ENCODE measurements at places on chromosomes 16 and 17.

DNA sequence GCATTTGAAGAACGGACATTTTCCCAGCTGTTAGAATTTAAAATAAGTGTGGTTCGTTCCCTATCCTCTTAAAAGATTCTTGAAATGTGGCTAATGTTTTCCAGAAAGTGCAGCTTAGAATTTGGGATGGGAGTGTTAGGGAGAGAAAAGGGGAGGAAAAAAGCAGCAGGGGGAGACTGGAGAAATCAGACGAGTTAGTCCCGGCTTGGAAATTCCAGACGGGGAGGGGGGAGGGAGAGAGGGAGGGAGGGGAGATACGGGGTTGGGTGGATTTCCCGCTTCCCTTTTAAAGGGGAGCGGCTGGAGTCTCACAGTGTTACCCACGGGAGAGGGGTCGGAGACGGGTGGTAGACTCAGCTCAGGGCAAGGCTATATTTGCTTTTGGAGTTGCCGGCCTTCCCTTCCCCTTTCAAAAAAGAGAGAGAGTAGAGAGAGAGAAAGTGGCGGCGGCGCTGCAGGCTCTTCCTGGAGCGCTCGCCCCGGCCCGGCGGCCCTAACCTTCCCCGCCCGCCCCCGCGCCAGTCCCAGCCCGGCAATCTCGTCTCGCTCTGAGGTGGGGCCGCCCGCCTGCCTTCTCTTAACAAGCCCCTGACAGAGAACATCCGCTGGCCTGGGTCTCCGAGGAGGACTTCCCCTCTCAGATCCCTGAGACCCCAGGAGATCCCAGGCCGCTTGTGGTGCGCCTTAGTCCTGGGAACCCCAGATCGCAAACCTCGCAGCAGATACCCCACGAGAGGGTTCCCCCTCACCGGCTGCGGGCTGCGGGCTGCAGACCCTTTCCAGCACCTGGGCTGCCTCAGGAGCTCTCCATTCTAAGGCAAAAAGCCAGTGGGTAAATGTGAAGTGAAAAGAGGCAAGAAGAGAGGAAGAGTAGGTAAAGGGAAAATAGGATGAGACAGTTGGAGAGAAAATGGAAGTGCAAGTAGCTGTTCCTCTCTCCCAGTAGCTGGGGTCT is 6.6 kb downstream of the IGF2BP1 start:
- DNase-seq = peak; percentile 59

DNA sequence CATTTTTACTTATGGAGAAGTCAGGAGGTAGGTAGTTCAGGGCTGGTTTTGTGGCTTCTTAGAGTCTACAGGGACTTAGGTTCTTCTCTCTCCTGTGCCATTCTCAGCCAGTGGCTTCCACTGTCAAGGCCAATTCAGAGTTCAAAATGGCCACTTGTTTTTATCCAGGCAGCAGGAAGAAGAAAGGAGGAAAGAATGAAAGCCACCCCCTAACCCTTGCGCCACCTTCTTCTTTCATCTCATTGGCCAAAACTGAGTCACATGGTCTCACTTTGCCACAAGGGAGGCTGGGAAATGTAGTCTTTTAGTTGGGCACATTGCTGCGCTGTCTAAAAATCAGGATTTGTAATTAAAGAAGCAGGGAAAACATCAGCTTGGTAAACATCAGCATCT is 60.8 kb upstream of the MED9 start:
- DNase-seq = no peak

GRCh38 chr16:66041907-66042306 is 324.6 kb upstream of the CDH5 start:
- DNase-seq = no peak

DNA sequence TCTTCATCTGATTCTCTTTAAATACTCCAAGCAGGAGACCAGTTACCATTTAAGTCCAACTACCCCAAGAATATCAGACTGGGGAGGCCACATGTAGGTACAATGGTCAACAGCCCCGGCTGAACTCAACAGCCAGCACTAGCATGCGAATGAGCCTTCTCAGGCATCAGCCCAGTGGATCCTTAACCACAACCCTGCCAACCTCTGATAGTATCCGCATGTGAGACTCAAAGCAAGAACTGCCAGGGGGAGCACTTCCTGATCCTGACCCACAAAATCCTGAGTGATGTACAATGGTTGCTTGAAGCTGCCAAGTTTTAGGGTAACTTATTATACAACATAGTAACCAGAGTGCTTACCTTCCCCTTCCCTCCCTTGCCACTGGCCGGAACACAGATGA is 4.0 kb downstream of the PYY start:
- DNase-seq = no peak

GRCh38 chr17:329784-330420 is 22.7 kb downstream of the RPH3AL start:
- DNase-seq = peak; percentile 38

- no peak for DNase-seq
Observed at GRCh38 chr17:83050651-83051395, 28.6 kb upstream of the METRNL start.
